ENCODE measurements at places on chromosomes 6 and 20. TPM values are rescaled to one million over a fixed set of nuclear protein-coding genes. Genes with fewer than 3 reads are reported as not detected.

Gene AGPAT4
- 2.7 TPM for total RNA-seq

Gene POLR1H
- total RNA-seq, result 55.5 TPM

Gene PDE7B
- 0.14 TPM for total RNA-seq

Gene ERVFRD-1
- not detected for total RNA-seq

Gene IL17F
- not detected for total RNA-seq

Gene FRK
- total RNA-seq, result 0.03 TPM
